ENCODE measurements at places on chromosomes 3 and 15.

GRCh38 chr3:115165266-115165665, 18.2 kb upstream of the ZBTB20 start:
- DNase-seq, result no peak

GRCh38 chr15:100671858-100672543, 69.6 kb downstream of the ASB7 start:
- no peak for DNase-seq

DNA sequence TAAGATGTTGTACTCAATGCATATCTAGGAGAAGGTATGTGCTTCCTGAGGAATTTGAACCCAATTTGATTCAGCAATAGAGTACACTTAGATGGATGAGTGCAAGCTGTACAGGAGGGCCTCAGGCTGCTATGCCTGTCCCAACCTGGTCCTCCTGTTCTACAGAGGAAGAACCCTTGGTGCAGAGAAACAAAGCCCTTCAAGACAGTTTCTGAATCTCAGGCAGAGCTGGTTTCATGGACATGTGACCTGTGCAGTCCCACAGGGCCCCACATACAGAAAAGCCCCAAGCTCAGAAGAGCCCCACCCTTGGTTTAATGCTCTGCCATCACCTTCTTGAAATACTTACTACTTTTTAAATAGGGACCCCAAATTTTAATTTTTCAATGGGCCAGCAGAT, 15.3 kb downstream of the FOXP1 start:
- no peak for DNase-seq

GRCh38 chr3:187615630-187616029, 54.6 kb downstream of the SST start:
- DNase-seq, result no peak

DNA sequence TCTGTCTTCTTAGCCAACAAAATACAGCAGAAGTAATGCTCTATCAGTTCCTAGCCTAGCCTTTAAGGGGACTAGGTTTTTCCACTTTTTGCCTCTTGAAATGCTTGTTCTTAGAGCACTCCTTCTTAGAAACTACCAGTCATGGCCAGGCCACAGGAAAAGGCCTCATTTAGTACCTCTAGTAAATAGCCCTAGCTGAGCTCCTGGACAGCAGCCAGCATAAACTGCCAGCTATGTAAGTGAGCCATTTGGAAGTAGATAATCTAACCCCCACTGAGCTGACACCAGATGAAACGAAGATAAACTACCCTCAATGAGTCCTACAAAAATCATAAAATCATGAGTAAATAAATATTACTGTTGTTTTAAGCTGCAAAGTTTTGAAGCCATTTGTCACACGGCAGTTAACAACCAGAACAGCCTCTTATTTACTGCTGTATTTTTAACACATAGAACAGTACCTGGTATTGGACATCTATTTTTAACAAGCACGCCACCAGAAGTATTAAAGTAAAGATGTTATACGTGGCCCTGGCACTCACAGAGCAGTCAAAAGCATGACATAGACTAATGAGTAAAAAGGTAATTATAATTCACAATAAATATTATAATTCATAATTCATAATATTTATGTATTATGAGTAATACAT, 12.0 kb downstream of the TBC1D5 start:
- no peak for DNase-seq
